ENCODE measurements at places on chromosomes 12 and 14. TPM values are rescaled to one million over a fixed set of nuclear protein-coding genes. Genes with fewer than 3 reads are reported as not detected.

VWF gene
- total RNA-seq = 535 TPM

DNA sequence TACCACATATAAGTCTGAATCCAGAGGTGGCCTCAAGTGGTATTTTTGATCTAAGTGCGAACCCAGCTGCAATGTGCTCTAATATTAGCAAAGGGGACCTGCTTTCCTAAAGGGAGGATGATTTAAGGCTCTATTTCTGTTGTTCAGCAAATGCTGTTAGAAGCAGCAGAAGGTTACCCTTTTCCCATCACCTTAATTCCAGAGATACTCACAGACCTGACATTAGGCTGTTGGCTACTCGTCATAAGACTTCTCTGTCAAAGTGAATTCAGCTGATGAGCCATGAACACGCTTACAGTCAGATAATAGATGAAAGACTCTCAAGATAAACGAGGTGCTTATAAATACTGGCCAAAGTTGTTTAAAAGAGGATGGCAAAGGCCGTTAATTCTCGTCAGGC lies 308.7 kb upstream of the DDHD1 start:
- DNase-seq = no peak

- DNase-seq = no peak
These were observed 100.1 kb downstream of the PAH start for GRCh38 chr12:102816816-102817434.

DNA sequence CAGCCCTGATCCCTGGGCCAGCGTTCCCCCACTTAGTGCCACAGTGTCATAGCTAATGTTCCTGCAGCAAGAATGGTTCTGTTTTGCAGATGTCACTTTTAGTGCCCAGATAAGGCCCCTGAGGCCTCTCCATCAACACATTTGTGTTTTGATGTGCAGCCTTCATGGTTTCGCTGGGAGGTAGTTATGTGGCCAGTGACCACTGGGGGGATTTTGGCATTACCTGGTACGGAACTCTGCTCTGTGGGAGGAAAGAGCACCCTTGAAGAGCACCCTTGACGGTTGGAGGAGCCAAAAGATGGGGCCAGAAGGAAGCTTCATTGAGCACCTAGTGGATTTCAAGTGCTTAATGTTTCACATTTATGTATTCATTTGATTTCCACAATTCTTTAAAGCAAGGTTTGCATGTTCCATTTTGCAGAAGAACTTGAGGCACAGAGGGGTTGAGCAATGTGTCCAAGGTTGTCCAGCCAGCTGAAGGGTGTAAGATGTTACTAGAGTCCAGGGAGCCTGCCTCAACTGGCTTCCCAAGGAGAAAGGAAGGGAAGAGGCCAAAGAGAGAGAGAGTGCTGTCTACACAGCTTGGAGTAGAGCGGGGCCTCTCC lies 13.0 kb downstream of the SERPINA11 start:
- DNase-seq = no peak

DNA sequence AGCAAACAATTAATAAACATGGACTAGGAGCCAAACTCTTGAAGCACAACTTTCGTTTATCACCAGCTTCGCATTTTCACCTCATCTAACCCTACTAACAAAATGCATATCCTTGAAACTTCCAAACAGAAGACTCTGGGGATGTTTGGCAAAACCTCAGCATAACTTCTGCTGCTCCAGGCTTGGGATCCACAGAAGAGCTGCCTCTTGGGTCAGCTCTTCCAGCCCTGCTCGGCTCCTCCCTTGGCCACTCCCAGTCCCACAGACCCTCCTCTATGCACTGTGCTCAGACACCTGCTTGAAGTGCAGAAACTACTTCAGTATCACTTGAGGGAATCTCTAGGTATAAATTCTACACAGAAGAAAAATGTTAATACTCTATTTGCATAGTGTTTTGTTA lies 110.0 kb upstream of the AMIGO2 start:
- no peak for DNase-seq
